CD4-positive, alpha-beta T cell treated with Interleukin-4 for 4 hours (primary cell): ENCODE measurements at places on chromosomes 7 and 10.

- no peak for DNase-seq
Observed at GRCh38 chr10:78405231-78405630, 371.6 kb downstream of the RPS24 start.

DNA sequence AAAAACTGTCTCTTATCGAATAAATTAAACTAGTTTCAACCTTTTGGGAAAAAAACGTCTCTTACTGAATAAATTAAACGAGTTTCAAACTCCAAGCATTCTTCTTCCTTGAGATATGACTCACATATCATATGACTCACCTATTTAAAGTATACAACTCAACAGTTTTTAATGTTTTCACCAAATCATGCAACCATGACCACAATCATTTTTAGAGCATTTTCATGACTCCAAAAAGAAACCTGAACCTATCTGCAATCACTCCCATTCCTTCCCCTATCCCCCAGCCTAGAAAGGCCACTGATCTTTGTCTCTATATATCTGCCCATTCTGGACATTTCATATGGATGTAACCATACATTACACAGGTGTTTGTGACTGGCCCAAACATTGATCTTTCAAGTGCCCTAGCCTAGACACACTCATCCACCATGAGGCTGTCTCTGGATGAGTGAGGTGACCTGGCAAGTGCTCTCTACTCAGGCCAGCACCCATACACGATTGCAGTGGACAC is 115.3 kb downstream of the PIP4K2A start:
- peak; percentile 54 for DNase-seq

DNA sequence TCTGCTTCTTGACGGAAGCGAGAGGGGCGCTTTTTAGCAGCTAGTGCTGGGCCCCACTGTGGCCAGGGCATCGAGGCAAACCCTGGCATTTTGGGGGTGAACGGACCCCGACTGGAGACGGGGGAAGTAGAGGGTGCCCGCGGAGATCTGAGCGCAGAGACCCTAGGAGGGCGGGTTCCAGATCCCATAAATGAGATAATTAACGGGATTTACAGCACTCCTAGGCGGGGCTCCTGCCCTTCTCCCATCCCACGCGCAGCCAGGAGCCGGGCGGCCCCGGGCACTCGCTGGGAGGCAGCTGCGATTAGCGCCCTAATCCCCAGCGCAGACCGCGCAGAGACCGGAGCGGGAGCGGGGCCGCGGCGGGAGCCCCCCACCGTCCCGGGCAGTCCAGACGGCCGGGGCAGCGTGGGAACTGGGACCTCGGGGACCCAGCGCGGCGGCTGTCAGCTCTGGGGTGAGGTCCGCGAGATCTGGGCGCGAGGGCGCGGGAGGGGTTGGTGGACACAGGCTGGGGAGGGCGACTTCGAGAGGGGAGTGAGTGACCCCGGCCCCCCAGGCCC is 735 bp downstream of the JCAD start:
- no peak for DNase-seq

DNA sequence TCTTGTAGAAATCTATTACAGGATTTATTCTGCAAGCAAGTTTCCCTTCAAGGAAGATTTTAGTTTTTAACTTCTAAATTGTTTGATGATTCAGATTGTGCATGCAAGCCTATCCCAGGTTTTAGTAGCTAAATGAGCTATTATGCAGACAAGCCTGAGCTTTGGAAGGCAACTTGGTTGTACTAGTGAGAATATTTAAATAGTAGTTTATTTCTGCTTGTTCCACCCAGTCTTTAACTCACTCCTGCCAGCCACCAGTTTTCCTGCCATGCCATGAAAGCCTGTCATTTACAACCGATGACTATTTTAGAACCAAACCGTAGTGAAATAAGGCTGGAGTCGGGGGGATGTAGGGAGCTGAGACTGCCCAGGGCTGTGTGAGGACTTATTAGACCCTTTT is 324.6 kb upstream of the FZD1 start:
- no peak for DNase-seq

DNA sequence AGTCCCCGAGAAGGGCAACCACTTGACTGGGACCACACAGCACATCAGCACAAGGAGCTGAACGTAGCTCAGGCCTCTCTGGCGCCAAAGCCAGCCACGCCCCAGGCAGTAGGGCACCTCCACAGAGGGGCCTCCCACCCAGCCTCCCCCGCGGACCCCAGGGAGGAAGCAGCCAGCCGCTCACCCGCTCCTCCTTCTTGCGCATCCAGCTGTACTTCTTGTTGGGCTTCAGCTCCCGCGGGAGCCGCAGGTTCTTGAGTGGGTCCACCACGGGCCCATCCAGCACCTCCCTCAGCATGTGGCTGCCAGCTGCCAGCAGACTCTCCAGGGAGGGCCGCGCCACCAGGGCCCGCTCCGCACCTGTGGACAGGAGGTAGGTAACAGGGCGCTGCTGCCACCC is 61.2 kb downstream of the TNRC18 start:
- DNase-seq, result no peak
